ENCODE measurements at places on chromosomes 1 and 21.

- peak; percentile 36 for ATAC-seq
Observed at GRCh38 chr21:41767606-41768436, 969 bp upstream of the RIPK4 start.

- no peak for ATAC-seq
Observed at GRCh38 chr1:41535276-41535675, 50.8 kb upstream of the EDN2 start.

DNA sequence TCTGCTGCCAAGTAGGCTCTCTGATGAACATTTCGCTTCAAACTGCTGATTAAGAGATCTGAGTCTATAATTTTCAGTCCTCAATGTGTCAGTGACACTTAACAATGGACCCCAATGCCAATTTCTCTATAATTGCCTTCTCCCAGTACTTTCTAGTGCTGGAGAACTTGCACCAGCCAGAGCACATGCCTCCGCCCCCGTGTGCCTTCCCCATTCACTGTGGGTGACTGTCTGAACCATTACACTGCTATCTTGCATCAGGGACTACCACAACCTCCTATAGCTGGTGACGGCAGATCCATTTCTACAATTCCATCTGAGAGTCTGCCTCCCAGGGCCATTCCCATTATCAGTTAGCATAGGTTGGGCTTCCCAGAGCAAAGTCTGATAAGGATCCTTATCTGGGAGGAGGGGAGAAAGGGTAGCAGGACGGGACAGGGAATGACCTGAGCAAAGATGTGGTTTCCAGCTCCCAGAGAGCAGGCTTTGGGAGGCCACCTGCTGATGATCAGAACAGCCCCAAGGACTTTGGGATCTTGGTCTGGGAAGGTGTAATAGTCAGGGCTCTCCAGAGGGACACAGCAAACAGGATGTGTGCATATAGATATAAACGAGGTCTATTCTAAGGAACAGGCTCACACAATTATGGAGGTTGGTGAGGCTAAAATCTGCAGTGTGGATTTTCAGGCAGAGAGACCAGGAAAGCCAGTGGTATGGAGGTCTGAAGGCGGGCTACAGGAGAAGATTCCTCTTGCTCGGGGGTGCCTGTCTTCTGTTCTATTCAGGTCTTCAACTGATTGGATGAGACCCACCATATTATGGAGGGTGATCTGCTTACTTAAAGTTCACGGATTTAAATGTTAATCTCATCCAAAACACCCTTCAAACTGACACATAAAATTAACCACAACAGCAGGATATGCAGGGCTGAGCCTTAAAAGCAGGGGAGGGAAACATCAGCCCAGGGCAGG lies 238.2 kb downstream of the PTPRU start:
- no peak for ATAC-seq

DNA sequence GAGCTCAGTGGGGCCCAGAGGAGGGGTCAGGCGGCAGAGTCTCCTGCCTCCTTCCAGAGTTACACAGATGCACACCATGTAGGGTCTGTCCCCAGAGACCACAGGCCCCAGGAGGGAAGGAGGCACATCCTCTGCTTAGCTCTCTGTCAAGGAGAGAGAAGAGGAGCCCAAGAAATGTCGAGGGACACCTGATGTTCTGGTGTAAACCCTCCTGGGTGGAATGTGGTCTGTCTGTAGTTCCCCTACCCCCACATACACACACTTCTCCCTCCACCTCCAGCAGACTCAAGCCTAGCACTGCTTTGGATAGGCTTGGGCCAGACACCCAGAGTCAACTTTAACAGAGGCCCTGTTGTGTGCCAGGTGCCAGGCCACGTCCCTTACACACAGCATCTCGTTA lies 34.2 kb downstream of the KIF21B start:
- no peak for ATAC-seq

DNA sequence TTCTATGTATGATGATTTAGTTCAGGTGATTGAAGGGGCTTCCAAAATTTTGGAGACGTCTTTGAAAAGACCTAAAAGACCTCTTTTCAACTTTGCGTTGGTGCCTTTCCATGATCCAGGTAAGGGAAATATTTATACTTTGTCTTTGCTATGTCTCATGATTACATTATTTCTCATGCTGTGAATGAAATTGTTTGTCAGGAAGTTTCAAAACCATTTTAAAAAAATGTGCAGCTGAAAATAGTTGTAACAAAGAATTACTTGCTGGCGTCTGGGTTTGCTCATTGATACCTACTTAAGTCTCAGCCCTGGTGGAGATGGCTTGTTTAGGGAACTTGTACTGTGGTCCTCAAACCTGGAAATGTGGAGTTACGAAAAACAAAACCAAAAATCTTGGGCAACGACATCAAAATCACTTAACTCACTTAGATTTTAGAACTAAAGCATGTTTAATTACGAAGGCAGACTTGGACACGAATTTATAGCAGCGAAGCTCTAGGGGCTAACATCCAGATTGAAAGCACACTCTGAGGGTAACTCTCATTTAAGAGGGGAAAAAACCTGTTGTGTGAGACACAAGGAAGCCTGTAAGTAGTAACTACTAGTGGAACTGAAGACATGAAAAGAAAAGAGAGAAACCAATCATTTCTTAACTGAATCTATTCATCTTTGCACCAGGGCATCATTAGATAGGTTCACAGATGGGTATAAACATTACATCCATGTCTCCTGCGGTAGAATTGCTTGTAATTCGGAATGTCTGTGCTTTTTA lies 924 bp downstream of the HMCN1 start:
- no peak for ATAC-seq
